ENCODE measurements at places on chromosomes 3 and 15. TPM values are rescaled to one million over a fixed set of nuclear protein-coding genes. Genes with fewer than 3 reads are reported as not detected.

Gene CYP11A1
- 0.17 TPM for total RNA-seq

Gene MCF2L2
- total RNA-seq = not detected

Gene PLA2G4D
- total RNA-seq = not detected

Gene CHRM5
- not detected for total RNA-seq

DNA sequence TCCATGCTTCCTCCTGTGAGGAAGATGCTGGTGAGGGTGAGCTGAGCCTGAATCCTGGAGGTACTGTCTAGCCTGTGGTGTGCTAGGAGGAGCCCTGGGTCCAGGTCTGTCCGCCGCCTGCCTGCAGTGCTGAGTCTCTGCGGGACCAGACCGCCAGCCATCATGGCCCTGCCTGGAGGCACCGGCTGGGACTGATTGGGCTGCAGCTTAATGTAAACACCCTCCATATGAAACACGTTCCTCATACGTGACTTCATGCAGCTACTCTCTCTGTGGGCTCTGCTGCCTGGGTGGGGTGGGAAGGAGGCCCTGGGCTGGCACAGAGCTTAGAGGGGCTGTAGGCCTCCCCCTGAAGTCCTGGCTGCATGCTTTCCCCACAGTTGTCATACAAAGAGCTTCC is 67.4 kb downstream of the FBLN2 start:
- H3K4me3 ChIP-seq = no peak overlapping the region
- H3K36me3 ChIP-seq = peaks cover 44% of the 10 kb centered on the region
- no peak for DNase-seq

- peaks cover 17% of the 10 kb centered on the region for H3K27me3 ChIP-seq
- H3K4me1 ChIP-seq = no peaks in the 10 kb centered on the region
- DNase-seq = no peak
- no peak overlapping the region for H3K27ac ChIP-seq
Observed at GRCh38 chr3:186653080-186653707, 12.6 kb upstream of the HRG start.

DNA sequence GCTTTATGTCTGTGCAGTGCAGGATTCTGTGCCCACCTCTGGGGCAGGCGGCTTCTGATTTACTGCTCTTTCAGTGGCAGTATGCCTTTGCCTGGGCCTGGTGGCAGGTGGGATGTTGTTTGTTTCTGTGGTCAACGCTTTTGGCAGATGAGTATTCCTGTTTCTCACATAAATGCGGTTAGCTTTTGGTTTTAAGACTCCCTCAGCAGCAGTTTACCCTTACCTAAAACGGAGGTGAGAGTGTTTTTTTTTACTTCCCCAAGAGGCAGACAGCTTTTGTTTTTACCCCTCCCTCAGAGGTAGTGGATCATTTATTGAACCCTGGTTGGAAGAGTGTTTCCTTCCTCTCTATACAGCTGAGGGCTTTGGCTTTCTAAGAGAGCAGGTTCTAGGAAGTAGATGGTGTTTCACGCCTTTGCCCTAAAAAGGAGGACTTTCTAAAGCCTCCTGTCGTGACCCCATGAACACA is 134.1 kb upstream of the PLSCR5 start:
- no peaks in the 10 kb centered on the region for H3K27me3 ChIP-seq
- H3K4me3 ChIP-seq = no peak overlapping the region
- H3K4me1 ChIP-seq = peaks cover 4% of the 10 kb centered on the region

GRCh38 chr15:65993236-65993635 is 123.9 kb downstream of the RAB11A start:
- H3K27me3 ChIP-seq = peaks cover 59% of the 10 kb centered on the region
- H3K4me3 ChIP-seq = no peak overlapping the region
- no peaks in the 10 kb centered on the region for H3K4me1 ChIP-seq
- no peak overlapping the region for H3K27ac ChIP-seq

GRCh38 chr15:89472785-89473256 is 23.6 kb downstream of the RHCG start:
- H3K36me3 ChIP-seq = no peaks in the 10 kb centered on the region
- H3K27me3 ChIP-seq = peaks cover 36% of the 10 kb centered on the region
- H3K4me3 ChIP-seq = no peak overlapping the region
- peak; percentile 70 for DNase-seq

DNA sequence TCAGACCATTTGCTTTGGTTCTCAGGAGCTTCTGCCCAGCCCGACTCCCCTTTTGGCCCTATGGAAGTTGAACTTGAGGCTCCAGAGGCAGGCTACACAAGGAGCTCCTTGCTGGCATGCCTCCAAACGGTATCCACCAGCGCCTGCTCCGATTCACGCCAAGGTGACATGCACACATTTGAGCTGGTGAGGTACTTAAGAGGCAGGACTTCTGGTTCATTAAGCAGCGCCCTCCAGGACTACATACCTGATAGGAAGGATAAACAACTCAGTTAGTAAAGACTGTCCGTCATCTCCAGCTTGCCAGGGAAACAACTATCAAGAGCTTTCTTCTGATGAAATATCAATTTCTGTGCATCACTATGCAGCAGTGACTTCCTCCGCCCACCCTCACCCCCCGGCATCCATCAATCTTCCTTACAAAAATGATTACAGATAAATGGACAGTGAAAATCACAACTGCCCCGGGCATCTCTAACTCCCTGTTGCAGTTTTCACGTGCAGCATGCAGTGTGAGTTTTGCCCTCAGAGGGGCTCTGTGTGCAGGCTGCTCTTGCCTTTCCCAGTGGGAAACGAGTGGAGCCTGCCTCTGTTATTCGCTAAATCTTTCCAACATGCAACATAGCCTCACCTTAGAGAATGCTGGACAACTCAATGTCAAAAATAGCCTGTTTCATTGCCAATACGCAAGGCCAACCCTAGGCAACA is 122.9 kb downstream of the ARRDC4 start:
- peaks cover 10% of the 10 kb centered on the region for H3K36me3 ChIP-seq
- peaks cover 31% of the 10 kb centered on the region for H3K4me1 ChIP-seq
- H3K27me3 ChIP-seq = no peaks in the 10 kb centered on the region
- no peak for DNase-seq
- H3K27ac ChIP-seq = no peak overlapping the region

GRCh38 chr3:185089343-185089742 is 63.5 kb downstream of the C3orf70 start:
- no peaks in the 10 kb centered on the region for H3K36me3 ChIP-seq
- H3K27me3 ChIP-seq = peaks cover 13% of the 10 kb centered on the region
- peak; percentile 37 for DNase-seq
- peaks cover 38% of the 10 kb centered on the region for H3K4me1 ChIP-seq
- H3K27ac ChIP-seq = no peak overlapping the region
